ENCODE measurements at places on chromosomes 12 and 14.

- no peak for DNase-seq
Observed at GRCh38 chr14:75365116-75365515, 62.7 kb upstream of the JDP2 start.

- no peak for DNase-seq
Observed at GRCh38 chr12:96770219-96771102, 136.6 kb upstream of the NEDD1 start.

GRCh38 chr14:82482345-82482744 is 948.7 kb upstream of the SEL1L start:
- no peak for DNase-seq

DNA sequence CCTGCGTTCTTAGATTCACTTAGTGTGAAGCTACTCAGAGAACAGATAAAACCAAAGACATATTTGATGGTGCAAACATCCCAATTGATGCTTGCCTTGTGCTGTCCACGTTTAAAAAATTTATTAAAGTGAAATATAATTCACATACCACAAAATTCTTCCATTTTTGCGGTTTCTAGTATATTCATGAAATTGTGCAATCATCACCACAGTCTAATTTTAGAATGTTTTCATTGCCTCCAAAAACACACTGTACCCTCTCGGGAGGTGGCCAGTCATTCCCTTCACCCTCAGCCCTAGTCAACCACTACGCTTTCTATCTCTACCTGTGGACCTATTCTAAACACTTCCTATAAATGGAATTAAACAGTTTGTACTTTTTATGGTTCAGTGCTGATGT is 1109.2 kb downstream of the FLRT2 start:
- DNase-seq: no peak

GRCh38 chr14:77485901-77486678 is 12.5 kb downstream of the ISM2 start:
- no peak for DNase-seq

GRCh38 chr12:38890102-38890855 is 15.1 kb downstream of the CPNE8 start:
- no peak for DNase-seq

- no peak for DNase-seq
Observed at GRCh38 chr14:91376547-91377477, 40.8 kb downstream of the CCDC88C start.

GRCh38 chr12:66903782-66904396 is 225.0 kb upstream of the GRIP1 start:
- DNase-seq: no peak

DNA sequence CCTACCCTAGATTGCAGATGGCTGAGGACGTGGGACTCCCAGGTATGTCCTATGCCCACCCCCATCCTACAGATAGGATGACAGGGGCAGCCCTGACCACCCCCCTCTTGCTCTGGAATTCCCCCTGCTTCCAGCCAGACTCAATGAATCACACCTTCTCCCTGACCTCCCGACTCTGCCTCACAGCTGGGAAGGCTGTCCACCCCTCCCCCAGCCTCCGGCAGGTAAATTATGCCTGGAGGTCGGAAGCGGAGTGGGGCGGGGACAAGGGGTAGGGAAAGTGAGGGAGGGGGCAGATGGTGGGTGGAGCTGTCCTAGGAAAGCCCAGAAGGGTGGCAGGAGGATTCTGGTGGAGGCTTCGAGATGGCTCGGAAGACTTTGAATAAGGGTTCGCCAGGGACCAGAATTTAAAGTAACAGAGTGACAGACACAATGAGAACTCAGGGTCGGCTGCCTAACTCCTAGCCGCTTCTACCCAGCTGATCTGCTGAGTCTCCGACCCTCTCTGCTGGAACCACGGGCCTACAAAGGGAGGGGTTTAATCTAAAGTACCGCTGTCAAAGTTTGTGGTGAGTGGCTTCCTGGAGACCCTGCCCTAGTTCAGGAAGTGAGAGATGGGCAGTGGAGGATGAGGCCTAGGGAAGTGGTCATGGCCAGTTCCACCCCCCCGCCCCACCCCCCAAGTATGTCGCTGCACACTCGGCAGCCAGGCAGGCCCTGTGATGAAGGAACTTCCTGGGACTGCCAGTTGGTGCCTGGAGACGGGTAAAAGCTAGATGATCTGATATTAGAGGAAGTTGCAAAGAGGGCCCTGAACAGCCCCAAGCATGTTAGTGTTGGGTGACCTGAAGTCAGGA is 4.2 kb downstream of the PLEKHG3 start:
- DNase-seq: no peak

GRCh38 chr14:67620217-67620785 is 581 bp downstream of the ARG2 start:
- peak; percentile 38 for DNase-seq

- DNase-seq: no peak
Observed at GRCh38 chr14:92493024-92493423, 20.6 kb upstream of the RIN3 start.

DNA sequence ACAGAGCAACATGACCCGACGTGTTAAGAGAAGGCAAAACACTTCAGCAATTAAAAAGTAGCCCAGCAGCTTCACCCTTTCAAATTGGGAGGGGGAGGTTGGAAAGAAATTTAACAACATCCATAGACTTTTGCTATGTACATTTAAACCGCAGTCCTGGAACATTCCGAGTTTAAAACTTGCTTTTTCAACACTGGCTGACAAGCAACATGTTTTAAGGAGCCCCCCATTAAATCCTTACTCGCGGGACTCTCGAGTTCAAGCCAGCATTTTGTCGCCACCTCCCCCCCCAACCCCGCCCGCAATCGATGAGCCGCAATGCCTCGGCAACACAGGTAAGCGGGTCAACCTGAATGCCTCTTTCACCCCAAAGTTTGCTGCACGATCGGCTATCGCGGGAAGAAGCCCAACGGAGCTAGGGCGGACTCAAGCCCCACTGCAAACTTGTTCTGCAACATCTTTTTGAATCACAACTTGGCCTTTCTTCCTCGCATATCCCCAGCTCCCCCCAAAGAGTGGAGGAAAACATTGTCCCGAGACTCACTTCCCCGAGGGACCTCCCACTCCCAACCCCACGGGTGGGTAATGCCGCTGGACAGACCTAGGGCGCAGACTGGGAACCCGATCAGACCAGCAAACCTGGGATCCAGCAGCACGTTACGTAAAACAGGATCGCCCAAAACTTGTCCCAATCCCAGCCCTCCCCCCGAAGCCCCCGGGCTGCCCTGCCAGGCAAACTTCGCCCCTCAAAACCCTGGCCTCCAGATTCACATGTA is 777 bp downstream of the ZFP36L1 start:
- no peak for DNase-seq

GRCh38 chr12:126602612-126603011 is 1537.4 kb downstream of the AACS start:
- no peak for DNase-seq

GRCh38 chr14:44700184-44700583 is 193.1 kb upstream of the FSCB start:
- no peak for DNase-seq

GRCh38 chr14:77593501-77593961 is 22.9 kb downstream of the SPTLC2 start:
- DNase-seq: no peak

DNA sequence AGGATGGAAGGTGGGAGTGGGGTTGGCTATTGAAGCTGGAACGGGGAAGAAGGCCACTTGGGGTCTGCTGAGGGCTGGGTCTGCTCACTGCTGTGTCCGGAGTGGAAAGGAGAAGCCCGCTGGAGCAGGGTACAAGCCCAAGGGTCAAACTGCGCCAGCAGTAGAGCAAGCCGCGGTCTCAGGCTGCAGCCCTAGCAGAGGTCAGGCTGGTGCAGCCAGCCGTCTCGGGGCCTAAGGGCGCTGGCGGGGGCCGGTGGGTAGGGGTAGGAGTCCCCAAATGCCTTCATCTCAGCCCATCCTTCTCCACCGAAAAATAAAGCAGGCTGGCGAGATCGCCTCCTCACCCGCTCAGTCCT is 718 bp upstream of the JDP2 start:
- no peak for DNase-seq

- DNase-seq: no peak
Observed at GRCh38 chr14:60760644-60761364, 26.2 kb downstream of the MNAT1 start.

DNA sequence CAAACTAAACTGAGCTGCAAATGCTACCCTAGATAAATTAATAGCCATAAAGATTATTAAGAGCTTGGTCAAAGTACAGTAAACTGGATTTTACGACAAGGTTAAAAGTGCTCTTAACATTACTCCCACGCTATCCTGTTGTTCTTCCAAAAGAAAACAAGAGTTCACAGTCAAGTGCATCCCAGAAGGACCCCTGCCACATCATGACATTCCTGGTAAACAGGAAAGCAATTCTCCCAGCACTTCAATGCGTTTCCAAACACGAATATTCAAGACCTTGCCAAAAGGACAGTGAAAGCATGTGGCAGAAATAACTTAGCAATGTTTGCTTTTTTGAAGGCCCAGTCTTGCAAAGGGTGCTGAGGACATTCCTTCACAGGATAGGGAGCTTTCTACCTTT is 11.2 kb downstream of the SPRING1 start:
- no peak for DNase-seq

- no peak for DNase-seq
Observed at GRCh38 chr14:25861406-25861805, 736.4 kb downstream of the NOVA1 start.

DNA sequence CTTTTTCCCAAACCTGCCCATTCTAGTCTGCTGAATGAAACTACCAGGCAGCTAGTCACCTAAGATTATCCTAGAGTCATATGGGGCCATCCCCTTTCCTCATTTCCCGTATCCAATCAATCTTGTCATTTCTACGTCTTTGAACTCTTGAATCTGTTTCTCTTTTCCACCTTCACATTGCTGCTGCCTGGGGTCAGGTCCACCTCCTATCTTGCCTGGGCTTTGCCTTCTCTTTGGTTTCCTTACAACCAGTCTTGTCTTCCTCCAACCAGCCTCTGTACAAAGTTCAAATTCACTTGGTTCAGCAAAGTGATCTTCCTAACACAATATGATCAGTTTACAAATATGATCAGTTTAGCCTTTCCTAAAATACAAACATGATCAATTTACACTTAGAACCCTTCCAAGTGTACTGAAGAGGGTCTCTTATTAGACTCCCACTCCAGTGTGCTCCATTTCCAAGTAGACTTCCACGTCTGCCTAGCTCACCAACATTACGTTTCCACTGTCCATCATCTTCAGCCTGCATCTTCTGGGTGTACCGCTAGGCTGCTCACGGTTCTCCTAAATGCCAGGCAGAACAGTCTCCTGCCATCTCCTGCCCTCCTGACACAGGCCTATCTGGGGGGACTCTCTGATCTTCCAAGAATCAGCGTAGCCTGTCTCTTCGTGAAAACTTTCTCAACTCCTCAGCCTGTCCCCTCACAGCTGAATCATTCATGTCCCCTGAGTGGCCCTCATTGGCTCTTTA is 4.1 kb upstream of the ACVR1B start:
- no peak for DNase-seq

DNA sequence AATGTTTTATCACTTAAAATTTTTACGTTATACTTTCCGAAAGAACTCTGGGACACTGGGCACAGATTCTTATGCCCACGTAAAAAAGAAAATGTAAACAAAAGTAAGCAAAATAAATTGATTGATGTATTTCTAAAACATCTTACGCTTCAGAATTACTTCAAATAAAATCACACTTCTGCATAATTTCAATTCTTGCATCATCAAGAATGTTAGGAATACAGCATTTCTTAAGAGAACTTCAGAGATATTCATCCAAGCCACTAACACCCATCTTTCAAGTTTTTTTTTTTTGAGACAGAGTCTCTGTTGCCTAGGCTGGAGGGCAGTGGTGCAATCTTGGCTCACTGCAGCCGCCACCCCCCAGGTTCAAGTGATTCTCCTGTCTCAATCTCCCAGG is 180.6 kb downstream of the MED13L start:
- DNase-seq: no peak

DNA sequence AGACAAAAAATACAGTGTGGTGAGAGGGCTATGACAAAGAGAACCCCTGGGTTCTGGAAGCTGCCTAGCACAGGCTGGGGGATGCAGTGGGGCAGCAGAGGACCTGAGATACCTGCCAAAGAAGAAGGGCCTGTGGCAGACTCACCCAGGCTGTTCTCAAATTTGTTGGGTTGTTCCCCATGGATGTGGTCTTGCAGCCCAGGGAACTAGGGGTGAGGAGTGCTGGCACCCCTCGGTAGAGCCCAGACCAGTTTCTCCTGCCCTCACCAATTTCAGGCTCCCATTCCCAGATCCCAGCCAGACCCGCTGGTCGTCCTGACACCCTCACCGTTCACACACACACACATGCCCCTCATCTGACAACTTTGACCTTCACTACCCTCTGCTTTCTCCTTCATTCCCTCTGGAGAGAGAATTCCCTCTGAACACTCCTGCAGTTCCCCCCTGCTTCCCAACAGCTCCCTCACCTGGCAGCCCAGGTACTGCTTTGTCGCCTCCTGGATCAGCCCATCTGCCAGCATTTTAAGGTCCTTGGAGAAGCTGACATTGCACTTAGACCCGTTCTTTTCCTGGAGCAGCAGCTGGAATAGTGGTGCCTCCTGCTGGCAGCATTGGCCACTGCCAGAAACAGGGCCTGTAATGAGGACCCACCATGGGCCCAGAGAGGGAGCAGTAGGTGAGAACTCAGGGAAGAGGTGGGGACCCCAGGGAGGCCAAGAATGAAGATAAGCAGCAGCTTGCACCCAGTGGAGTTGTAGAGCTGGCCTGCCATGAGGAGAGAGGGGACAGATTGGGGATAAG is 5.9 kb upstream of the GDF11 start:
- peak; percentile 71 for DNase-seq

DNA sequence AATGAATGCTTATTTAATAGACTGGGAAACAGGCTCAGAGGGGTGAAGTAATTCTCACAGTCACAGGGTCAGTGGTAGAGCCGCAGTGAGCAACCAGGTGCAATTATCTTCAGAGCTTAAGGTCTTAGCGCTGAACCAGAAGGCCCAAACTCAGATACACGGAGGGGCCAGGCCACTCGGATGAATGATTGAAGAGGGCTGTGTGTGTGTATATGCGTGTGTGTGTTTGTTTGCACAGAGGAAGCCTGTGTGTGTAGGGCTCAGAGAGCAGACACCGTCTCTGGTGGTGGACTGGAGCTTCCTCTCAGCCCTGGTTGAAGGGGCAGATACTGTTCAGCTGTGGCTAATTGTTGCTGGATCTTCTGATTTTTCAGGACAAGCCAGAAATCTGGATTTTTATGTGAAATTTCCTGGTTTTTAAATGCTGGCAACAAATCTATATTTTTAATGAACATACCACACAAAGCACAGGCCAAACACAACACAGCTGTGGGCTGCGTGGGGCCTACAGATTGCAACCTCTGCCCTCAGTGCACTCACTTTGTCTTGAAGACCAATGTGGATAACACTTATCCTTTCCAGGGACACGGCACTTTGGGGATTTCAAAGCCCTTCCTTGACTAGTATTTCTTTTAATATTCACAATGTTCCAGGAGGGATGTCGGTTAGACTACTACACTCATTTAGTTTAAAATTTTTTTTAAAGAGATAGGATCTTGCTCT is 94.5 kb upstream of the NRXN3 start:
- DNase-seq: no peak

Data from NCI-H524 (cell line).